ENCODE measurements at places on chromosomes 5 and 9.

GRCh38 chr5:112492291-112492690 is 73.2 kb upstream of the EPB41L4A start:
- no peak for DNase-seq

DNA sequence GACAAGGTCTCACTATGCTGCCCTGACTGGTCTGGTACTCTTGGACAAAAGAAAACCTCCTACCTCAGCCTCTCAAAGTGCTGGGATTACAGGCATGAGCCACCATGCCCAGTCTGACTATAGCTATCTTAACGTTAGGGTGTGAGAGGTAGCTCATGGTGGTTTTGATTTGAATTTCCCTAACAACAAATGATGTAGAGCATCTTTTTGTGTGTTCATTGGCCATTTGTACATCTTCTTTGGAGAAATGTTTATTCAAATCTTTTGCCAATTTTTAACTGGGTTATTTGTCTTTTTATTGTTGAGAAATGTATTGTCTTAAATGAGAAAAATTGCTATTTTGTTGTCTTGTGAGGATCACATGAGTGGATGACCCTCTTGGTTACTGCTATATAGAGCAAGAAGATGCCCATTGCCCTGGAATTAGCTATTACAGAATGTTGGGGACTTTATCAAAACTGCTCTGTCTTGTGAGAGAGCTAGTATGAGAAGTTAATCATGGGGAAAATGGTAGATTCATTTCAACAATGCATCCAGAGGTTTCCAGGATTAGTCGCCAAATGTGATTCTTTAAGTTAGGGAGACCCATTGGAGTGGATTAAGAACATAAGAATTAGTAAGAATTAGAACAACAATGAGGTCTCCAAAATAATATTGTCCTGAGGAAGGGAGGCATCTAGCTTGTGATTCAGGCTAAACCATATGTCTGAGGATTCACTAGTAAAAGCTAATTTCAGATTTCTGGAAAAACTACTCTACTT is 124.3 kb upstream of the MOCS2 start:
- DNase-seq = no peak

GRCh38 chr5:54541823-54542783 is 24.5 kb downstream of the SNX18 start:
- DNase-seq = no peak

- no peak for DNase-seq
Measured at GRCh38 chr5:16863469-16863946, 72.6 kb downstream of the MYO10 start.

GRCh38 chr9:2492161-2492560 is 129.4 kb upstream of the VLDLR start:
- no peak for DNase-seq

DNA sequence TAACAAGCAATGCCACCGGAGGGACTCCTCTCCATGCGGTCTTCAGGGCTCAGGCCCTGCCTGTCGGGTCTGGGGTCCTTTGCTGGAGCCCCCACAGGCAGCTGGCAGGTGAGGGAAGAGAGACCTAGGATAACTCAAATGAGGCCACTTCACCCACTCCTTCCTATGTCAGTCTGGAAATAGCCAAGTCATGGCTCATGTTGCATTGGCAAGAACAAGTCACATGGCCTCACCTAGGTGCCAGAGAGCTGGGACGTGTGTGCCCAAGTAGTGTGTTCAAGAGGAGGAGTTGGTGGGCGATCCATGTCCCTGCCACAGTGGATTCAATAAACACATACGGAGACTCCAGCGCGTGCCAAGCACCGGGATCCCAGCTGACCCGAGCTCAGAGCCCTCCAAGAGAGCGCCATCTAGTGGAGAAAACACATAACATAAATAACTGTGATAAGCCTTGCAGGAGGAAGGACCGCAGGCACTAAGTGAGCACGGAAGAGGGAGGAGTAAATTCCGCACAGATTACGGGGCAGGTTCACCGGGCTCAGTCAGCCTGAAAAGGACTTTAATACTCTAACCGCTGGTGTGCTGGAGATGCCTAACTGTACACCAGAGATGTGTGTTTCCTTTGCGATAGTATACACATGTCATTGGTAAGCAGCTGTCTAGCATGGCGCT is 580.8 kb downstream of the CCDC171 start:
- no peak for DNase-seq

DNA sequence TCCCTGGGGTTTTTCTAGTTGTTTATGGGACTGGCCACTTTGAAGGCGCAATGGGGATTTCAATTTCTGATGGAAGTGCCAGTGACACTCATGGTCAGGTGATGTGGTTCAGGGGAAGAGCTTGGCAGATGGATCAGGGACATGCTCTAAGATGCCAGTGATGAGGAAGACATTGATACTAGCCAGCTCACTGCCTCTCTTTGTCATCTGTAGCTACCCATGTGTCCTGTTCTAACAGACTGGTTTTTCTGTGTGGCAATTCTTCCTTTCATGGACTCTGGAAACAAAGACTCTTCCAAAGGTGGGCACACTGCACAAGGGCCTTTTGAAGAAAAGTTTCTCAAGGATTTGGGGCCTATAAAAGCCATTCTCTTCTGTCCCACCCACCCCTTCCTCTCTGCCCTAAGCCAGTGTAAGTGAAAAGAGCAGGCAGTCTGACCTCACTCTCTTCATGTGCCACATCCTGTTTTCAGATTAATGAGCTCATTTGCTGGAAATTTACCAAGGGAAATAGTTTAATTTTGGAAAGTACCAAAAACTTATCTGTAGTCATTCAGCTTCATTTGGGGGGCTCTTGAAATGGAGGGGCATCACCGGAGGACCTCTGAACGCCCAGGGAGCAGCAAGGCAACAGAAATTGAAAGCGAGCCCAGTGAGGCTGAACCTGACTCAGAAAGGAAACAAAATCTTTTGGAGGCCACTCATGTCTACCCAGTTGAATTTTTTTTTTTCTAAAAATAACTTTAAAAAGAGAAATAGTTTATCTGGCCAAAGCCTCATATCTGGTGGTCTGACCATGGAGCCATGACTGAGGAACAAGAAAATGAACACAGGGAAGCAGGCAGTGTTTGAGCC is 4.9 kb upstream of the TRAF1 start:
- no peak for DNase-seq
